Fibroblast of villous mesenchyme (primary cell): ENCODE measurements at places on chromosomes 1 and 21. TPM values are rescaled to one million over a fixed set of nuclear protein-coding genes. Genes with fewer than 3 reads are reported as not detected.
A peak's percentile ranks its signal among the peaks of the same experiment; 100 is the strongest.

- no peak for DNase-seq
These were observed 125.1 kb upstream of the COL6A1 start for GRCh38 chr21:45856442-45856841.

- DNase-seq = peak; percentile 60
These were observed 31.9 kb downstream of the ZMYM1 start for GRCh38 chr1:35111106-35111505.

GRCh38 chr1:60281360-60281932 is 207.9 kb upstream of the C1orf87 start:
- DNase-seq = peak; percentile 59

GRCh38 chr21:35738347-35738961 is 321.9 kb downstream of the SETD4 start:
- no peak for DNase-seq

DNA sequence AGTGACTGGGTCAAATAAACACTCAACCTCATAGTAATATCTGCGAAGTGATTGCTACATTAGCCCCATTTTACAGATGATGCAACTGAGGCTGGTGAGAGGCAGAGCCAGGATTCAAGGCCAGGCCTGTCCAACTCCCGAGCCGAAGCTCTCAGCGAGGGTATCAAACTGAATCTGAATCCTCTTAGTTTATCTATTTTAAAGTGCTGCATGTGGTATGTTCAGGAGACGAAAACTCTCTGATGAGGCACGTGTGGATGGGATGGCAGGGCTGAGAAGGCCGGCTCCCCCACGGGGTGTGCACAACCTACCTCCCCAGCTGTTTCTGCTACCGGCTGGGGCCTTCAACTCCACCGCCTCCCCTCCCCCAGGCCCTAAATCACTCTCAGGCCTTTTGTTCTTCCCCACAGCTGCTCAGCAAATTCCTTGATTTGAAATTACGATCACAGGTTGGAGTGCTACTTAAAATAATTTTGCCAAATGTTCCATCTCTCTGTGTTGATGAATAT is 171.8 kb downstream of the TOMM20 start:
- no peak for DNase-seq

DNA sequence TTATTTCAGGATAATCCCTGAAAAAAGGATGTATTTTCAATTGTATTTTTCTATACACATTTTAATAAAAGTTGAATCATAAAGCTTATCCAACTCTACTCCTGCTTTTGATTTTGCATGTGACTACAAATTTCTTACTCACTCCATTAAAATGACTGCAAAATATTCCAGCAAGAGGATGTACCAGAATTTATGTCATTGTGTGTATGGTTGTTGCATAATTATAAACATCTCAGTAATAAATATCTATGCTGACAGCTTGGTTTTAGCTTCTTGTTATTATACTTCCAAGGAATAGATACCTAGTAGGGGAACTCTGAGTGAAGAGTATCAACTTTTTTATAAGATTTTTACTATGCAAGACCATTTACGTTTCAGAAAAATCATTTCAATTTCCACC is 463.2 kb upstream of the RUNX1 start:
- peak; percentile 72 for DNase-seq

GRCh38 chr21:41254090-41254700 is 62.4 kb upstream of the FAM3B start:
- DNase-seq = no peak

GRCh38 chr1:236853921-236854604 is 59.0 kb downstream of the MTR start:
- peak; percentile 46 for DNase-seq

- DNase-seq = peak; percentile 12
These were observed 696.0 kb upstream of the CHRM3 start for GRCh38 chr1:238690415-238690814.

DNA sequence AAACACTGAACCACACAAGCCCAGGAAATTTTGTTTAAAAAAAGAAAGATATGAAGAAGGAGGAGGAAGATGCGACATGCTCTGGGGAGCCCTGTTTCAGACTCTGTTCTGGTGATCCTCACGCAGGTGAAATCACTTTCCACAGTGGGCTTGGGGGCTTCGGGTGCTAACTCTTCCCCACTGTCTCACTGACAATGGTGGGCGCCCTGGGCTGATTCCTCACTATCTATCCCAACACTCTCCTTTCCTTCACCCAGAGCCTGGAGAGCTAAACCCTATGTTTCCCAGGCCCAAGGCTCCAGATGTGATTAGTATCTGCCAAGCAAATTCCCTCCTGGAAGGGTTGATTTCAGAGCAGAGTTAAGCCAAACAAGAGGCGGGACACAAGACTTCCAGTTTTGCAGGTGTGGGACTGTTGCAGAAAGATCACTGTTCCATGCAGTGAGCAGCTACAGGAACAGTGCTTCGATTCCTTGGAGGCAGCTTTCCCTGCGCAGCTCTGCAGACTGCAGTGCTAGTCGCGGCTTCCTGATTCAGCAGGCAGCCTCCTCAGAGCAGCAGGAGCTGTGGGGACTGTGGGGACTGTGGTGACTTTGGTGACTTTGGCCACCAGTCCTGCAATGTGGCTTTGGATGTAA is 168.3 kb downstream of the RHOU start:
- peak; percentile 19 for DNase-seq

- DNase-seq = peak; percentile 92
These were observed 2.7 kb upstream of the HSPG2 start for GRCh38 chr1:21939650-21940374.

GRCh38 chr21:34170886-34171285 is 97.5 kb downstream of the MRPS6 start:
- DNase-seq = no peak

- DNase-seq = no peak
These were observed 6.7 kb upstream of the ABCG1 start for GRCh38 chr21:42212266-42212665.

- peak; percentile 13 for DNase-seq
These were observed 63.9 kb upstream of the CYP2J2 start for GRCh38 chr1:59990470-59990869.

GRCh38 chr1:17067069-17067426 is 13.2 kb upstream of the SDHB start:
- no peak for DNase-seq

DNA sequence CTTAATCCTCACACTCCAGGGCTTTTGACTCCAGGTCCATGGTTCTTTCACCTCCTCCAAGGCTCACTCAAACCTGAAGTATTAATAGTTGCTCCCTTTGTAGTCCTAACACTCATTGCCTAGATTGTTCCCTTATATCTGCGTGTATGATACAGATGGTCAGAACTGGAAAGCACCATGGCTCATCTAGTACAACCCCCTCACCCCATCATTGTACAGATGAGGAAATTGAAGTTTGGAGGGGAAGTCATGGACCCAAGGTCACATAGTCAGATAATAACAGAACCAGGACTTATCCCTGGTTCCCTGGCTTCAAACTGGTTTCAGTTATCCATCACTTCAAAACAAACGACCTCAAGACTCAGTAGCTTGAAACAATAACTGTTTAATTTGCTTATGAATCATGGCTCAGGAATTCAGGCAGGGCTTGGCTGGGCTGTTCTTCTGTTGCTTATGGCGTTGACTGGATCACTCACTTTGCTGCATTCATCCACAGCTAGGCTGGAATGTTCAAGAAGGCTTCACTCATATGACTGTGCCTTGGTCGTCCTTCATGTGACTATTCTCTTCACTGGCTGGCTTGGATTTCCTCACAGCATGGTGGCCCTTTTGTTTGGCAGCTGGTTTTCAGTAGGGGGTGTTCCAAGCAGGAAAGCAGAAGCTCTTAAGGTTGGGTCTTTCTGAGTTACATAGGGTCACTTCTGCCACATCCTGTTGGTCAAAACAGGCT is 5.0 kb downstream of the NOS1AP start:
- no peak for DNase-seq

GRCh38 chr1:22815043-22815365 is 104.4 kb downstream of the EPHB2 start:
- DNase-seq = no peak

DNA sequence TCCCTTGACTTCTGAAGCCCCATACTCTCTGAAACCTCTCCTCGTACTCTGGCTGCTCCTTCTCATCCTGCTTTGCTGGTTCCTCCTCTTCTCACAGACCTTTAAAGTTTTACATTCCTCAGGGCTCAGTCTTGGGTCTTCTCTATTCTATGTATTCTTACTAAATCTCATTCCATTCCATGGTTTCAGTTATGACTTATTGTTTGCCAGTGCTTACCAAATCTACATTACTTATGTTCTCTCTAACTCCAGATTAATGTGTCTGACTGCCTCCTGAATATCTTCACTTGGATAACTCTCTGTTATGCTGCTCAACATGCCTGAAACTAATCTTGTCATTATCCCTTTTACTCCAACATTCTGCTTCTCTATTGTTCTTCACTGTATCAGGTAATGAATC is 5.4 kb upstream of the SLC35D1 start:
- DNase-seq = no peak

GRCh38 chr1:33349081-33349759 is 28.3 kb upstream of the A3GALT2 start:
- peak; percentile 39 for DNase-seq

DNA sequence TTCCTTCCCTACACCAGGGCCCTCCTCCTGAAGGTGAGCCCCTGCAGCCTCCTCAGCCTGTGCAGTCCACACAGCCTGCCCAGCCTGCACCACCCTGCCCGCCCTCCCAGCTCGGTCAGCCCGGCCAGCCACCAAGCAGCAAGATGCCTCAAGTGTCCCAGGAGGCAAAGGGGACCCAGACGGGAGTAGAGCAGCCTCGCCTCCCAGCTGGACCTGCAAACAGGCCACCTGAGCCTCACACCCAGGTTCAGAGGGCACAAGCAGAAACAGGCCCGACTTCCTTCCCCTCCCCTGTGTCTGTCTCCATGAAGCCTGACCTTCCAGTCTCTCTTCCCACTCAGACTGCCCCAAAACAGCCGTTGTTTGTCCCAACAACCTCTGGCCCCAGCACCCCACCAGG is 38.8 kb downstream of the ZBTB17 start:
- DNase-seq = no peak

Gene PTTG1IP
- 201 and 245 TPM in 2 replicates for total RNA-seq

Gene FAM229A
- 1.3 TPM in 2 replicates for total RNA-seq

Gene C1QB
- total RNA-seq = not detected in 2 replicates

Gene AMY1A
- total RNA-seq = not detected in 2 replicates

Gene S100A5
- 0.32 TPM in 1 of 2 replicates, not detected in the other for total RNA-seq
